ENCODE measurements at places on chromosomes 12 and 14.

DNA sequence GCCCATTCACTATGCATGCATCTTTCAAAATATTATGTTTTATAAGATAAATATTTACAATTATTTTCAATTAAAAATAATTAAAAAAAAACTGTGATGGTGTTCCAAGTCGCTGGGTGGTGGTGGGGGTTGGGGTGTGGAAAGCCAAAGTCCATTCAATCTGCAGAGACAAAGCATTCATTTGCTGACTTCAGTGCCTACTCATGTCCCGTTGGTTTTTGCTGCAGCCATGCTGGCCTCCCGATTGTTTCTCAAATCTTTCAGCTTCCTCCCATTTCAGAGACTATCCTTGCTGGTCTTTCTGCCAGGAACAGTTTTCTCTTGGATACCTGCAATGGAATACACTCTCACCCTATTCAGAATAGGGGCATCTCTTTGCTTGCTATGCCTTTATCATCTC, 331.5 kb upstream of the NOVA1 start:
- DNase-seq = no peak

DNA sequence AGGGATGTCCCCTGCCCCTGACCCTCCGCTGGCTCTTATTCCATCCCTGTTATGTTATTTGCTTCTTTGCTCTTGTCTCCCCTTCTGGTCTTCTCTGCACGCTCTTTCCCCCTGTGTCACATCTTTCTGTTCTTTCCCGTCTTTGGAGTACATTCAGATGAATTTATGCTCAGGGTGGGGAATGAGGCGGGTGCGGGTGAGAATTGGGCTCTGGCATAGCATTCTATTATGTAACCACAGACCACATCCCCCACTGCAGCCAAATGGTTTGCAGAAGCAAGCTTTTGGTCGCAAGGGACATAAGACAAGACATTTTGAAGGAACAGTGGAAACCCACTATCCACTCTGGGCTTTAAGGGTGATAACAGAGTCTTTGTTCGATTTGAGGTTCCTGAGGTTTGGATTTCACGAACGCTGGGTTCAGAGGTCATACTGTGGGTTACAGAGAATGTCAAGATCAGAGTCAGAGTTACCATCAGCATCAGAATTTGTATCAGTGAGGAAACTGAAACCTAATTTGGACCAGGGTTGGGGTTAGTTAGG, 3.8 kb downstream of the ENDOU start:
- DNase-seq = no peak

DNA sequence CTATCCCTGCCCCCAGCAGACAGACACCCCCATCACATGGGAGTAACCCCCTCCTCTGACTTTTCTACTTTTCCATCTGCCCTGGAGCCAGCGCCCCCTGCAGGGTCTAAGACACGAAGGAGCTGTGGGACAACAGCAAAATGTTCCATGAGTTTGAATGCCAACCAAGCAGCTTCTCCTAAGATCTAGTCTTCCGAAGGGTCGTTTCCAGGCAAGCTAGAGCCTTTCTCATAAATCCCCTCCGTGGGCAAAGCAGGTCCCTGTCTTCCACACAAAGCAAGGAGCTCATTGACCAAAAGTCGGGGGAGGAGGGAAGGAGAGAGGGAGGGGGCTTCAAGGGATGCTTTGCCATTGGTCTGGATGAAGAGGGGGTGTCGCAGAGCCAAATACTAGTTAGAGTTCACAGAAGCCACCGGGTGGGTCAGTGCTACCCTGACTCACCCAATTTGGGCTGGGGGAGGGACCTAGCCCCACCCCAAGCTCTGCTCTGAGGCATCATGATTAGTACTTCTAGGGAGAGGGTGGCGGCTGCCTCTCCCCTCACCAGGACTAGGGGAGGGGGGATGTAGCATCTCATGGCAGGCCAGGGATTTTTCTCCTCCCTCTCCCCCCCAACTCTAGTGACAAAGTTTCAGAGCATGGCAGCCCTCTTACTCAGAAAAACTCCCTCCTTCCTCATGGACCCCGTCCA, 1.6 kb downstream of the MSI1 start:
- DNase-seq = no peak

- DNase-seq = no peak
Observed at GRCh38 chr12:109815757-109816617, 17.2 kb downstream of the TRPV4 start.

DNA sequence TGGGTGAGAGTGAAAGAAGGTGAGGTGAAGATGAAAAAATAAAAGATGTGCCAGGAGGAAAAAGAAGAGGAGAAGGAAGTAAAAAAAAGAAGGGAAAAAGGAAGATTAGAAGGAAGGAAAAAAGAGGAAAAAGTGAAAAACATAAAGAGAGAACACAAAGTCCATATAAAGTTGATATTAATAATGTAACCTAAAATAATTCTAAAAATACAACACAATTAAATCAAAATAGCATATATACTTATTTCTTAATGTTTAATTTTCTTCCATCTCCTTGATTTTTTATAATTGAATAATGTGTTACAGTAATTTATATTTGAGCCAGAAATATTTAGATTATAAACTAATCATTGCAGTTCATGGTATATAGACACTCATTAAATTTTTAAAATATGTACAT, 124.4 kb upstream of the NOVA1 start:
- DNase-seq = no peak

- DNase-seq = no peak
Observed at GRCh38 chr14:66477567-66477966, 8.6 kb upstream of the CCDC196 start.

DNA sequence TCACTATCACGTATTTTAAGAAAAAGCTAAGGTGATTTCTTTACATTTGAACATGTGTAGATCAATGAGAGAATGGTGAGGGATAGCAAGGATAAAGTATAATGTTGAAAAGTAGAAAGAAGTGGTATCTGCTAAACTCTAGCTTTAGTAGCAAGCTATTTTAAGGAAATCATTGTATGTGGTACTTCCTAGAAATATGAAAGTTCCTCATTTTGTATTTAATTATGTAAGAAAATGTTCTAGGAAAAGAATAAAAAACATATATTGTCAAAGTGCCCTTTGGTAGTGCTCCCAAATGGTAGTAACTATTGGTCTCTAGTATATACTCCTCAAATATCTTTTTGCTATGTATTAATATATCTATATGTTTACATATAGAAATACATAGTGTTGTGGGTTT, 35.7 kb downstream of the RAB21 start:
- DNase-seq = no peak

DNA sequence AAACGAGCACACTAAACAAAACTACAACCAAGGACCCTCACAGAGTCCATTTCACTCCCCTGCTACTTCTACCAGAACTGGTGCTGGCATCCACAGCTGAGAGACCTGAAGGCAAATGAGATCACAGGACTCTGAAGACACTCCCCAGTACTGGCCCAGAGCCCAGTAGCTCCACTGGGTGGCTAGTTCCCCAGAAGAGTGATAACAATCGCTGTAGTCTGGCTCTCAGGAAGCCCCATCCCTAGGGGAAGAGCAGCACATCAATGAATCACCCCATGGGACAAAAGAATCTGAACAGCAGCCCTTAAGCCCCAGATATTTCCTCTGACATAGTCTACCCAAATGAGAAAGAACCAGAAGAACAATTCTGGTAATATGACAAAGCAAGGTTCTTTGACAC, 190.7 kb upstream of the BMP4 start:
- no peak for DNase-seq

DNA sequence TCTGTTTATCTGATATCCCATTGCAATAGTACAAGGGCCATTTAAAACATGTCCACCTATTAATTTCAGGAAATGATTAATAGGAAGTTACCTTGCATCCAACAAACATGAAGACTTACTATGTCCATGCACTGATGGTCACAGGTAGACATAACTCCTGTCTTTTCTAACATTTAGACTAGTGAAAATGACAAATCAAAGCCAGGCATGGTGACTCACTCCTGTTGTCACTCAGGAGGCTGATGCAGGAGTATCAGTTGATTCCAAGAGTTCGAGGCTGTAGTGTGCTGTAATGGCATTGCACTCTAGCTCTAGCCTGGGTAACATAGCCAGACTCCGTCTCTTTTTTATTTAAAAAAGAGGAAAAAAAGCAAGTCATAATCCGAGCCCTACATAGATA, 14.8 kb downstream of the HSP90B1 start:
- no peak for DNase-seq

DNA sequence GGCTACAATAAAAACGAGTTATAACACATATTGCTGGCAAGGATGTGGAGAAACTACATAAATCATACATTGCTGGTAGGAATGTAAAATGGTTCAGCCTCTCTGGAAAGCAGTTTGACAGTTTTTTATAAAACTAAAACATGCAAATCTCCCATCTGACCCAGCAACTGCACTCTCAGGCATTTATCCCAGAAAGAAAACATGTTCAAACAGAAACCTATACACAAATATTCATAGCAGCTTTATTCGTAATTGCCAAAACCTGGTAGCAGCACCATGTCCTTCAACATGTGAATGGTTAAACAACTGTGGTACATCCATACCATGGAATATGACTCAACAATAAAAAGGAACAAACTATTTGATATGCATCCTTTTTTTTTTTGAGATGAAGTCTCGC, 10.1 kb upstream of the TMCC3 start:
- DNase-seq = no peak

DNA sequence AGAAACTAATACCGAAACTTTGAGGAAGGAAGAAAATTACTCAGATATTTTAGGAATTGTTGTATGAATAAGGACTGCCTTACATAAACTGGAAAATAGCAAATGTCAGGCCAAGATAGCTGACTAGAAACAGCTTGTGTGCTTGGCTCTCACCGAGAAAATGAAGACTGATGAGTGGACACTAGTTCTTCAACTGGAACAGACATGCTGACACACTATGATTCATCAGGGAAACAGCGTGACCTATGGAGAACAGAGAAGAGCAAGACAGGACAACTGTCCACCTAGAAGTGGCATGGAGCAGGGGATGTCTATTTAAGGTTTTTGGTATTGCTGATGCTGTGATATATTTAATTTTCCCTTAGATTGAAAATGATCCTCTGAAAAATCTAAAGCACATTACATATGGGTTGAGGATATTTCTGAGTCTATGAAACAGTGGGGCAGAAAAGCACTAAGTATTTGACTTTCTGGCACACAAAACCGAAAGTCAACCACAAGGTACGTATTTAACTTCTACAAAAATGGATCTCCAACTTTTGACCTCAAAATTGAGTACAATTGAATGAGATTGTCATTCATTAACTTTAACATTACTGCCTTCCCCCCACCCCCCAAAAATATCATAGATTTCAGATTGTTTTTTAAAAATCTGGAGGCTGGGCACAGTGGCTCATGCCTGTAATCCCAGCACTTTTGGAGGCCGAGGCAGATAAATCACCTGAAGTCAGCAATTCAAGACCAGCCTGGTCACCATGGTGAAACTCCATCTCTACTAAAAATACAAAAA, 863.2 kb downstream of the LRFN5 start:
- DNase-seq = no peak

DNA sequence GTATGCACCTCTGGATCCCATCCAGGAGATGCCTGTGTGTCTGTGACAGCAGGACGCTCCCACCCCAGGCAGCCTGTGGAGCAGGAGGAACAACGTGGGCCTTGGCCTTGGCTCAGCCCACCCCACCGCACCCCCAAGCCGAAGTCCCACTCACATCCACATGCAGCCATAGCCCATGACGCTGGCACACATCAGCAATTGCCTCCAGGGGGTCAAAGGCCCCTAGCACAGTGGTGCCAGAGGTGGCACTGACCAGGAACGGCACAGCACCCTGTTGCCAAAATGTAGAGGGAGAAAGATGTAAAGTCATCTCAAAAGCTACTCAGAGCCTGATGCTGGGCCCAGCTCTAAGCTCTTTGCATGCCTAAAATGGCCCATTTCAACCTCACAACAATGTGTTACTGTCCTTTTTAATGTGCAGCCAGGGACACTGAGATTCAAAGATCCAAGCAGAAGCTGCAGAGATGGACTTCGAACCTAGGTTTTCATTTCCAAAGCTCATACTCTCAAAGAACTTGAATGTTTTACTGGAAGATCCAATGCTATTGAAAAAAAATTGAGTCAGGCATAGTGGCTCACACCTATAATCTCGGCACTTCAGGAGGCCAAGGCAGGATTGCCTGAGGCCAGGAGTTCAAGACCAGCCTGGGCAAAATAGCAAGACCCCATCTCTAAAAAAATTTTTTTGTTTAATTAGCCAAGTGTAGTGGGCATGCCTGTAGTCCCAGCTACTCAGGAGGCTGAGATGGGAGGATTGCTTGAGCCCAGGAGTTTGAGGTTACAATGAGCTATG, 19.2 kb upstream of the ZNF740 start:
- no peak for DNase-seq

DNA sequence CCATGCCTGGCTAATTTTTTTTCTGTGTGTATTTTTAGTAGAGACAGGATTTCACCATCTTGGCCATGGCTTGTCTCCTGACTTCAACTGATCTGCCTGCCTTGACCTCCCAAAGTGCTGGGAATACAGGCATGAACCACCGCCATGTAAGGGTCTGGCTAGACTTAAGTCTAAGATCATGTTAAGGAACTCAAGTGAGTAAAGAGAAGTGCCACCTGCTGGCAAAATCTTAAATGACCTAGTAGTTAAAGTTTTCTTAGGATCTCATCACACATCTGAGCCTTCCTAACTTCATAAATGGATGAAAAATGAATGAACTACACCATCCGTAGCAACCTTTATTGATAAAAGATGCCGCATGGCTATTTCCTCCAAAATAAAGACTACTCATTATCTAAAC, 1.7 kb upstream of the C12orf56 start:
- no peak for DNase-seq

DNA sequence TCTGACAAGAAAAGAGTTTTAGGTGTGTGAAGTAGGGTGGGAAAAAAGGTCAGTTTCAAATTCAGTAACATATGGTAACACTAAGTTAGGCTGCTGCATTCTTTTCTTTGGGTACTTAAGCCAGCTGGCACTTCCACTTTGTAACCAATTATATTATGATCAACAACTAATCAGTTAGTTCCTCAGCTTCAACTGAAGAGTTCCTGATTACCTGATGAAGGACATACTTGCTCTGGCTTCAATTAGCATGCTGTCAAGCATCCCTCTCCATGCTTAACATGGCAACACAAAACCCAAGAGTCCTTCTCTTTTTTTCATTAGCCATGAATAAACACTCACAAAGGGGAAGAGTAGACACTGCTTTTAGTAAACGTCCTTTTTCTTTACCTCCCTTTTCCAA, 6.8 kb upstream of the KANSL2 start:
- DNase-seq = no peak

GRCh38 chr12:49094160-49094974, at the start of gene DHH:
TSS of gene DHH (minus strand) at chr12:49094801. CDS start at chr12:49094512, 289 bp downstream.
- no peak for DNase-seq

DNA sequence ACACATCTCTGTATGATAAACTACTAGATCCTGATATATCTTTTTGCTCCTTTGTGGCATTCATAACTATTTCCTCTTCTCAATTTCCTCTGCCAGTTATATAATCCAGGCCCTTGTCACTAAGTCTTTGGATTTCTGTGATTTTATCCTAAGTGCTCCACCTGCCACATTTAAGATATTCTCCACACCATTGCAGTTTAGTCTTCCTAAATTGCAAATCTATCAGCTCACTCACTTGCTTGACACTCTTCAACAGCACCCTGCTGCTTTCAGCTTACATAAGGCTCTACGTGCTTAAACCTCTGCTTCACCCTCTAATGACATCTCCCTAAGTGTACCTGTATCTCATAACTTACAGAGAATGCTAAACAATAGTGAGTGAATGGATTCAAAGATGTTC, 1032.2 kb upstream of the SEL1L start:
- no peak for DNase-seq

All from cortex of kidney (tissue), 1 donor.